ENCODE measurements at places on chromosomes 4 and X.
A peak's percentile ranks its signal among the peaks of the same experiment; 100 is the strongest.

GRCh38 chr4:174752026-174752425 is 77.0 kb downstream of the GLRA3 start:
- DNase-seq, result no peak

DNA sequence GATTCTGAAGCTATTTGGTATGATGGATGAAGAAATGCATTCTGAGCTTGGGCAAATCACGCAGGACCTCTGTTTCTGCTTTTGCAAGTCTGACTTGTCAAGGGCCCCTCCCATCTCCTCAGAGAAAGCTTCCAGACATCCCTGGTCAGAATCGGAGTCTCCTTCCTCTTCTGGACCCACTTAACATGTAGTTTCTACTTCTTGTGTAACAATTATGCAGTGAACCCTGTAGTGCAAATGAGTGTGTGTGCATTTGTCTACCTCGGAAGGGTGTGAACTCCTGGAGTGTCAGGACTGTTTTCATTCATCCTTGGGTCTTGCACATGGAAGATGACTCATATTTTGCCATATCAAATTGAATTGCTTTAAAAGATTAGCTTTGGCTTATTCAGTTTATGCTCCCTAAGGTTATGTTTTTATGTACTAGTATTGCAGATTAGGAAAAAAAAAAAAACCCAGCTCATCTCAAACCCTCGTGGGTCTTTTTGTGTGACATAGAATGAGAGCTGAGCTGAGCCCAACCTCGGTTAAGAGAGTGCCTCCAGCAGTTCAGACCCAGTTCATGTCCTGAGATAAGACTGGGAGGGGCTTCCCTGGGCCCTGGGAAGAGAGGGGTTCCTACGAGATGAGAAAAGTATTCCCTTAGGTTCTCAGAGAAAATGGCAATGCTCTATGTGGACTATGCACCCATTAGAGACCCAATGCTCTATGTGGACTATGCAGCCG is 61.1 kb upstream of the RPL34 start:
- DNase-seq, result no peak

DNA sequence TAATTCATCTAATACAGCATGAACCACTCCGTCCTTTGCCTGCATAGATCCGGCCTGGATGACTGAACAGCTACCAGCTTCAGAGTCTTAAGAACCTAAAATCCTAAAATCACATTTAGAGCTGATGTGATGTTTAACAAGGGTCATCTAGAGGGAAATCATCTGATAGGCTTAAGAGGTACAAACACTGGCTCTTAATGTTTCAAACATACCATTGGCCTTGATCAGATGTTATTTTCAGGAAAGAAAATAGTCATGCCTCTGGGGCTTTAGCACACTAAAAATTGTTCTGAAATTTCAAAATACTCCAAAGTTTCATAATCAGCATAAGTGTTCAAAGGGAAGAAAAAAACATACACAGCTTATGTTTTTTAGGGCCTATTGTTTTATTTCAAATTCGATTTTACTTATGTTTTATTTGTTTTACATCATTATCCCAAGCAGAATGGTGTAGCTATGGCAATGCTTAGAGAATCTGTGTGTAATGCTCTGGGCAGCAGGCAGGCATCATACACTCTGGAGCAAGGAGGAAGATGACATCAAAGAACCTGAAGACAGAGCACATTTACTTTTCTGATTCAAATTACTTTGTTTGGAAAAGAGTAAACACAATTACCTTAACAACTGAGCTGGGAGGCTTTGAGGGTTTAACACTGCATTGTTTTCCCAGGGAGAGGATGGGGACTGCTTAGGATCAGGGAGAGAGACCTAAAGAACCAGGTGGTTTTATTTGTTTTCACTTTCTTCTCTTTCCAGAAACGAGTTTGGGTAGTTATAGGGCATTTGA is 25.3 kb upstream of the LEF1 start:
- peak; percentile 49 for DNase-seq

DNA sequence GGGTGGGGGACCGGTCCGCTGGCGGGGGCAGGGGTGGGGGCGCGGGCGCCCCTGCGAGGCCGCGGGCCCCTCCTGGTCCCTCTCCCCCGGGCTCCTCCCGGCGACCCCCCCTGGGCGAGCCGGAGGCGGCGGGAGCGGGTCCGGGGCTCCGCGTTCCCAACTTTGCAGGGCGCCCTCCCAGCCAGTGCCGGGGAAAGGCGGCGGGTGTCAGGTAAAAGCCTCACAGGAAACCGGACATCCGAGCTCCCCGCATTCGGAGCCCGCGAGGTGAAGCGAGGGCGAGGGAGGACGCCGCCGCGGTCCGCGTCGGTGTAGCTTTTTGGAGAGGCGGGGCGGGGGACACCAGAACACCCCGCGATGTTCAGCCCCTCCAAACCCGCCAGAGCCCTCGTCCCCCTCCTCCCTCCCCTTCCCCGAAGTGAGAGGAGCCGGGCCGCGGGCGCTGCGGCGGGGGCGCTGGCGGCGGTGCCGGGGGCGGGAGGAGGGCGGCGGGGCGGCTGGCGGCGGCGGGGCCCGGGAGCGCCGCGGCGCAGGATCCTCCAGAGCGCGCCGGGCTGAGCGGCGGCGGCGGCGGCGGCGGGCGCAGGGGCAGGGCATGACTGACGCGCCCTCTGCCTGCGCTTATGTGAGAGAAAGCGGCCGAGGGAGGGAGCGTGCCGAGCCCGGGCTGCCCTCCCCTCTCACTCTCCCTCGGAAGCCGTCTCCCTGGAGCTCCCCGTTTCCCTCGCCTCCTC is at the start of gene VEGFC:
TSS of gene VEGFC (minus strand) at position 597 of the 734 bp plus-strand sequence. CDS start 611 bp downstream, outside the sequence.
- peak; percentile 10 for DNase-seq

DNA sequence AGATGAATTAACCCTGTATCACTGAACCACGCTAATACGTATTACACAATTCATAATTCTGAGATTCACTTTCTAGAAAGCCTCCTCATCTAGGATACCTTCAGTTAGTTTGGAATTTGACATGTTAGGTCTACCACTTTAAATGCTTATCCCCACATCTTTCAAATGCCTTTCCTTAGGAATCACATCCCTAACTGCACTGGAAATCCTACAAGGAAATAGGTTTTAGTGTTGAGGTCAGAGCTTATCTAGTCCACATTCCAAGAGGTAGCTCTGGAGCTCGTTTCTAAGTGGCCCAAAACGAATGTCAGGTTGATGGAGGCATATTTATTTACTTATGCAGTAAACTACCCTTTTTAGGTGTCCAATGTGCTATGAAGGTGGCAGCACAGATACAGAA is 18.0 kb downstream of the PDHA1 start:
- DNase-seq, result no peak

GRCh38 chr4:184697956-184698355 is 35.9 kb downstream of the CENPU start:
- DNase-seq, result no peak

GRCh38 chrX:110145854-110146253 is 142.9 kb downstream of the TMEM164 start:
- peak; percentile 6 for DNase-seq

GRCh38 chr4:153246446-153247115 is 42.3 kb downstream of the TRIM2 start:
- no peak for DNase-seq

DNA sequence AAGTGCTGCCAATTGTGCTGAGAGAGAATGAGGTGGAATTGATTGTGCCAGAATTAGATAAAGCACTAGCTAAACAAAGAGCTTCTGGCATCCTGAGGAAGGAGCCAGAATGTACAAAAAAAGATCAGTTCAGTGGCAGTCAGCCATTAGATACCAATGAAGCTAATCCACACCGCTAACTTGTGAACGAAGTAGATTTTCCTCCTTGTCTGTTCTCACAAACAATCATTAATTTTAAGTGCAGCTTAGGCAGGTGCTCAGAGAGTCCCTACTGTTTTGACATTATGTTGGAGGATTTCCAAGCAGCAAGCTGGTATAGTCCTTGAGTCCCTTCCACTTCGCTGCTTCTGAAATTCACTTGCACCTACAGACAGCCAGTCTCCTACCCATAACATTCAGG is 617.4 kb downstream of the CENPC start:
- peak; percentile 97 for DNase-seq

- DNase-seq, result no peak
Observed at GRCh38 chrX:149949743-149950436, 11.6 kb upstream of the EOLA2 start.

- DNase-seq, result no peak
Observed at GRCh38 chr4:78528327-78528726, 23.2 kb upstream of the ANXA3 start.

- no peak for DNase-seq
Observed at GRCh38 chrX:41144873-41145272, 59.6 kb downstream of the USP9X start.

DNA sequence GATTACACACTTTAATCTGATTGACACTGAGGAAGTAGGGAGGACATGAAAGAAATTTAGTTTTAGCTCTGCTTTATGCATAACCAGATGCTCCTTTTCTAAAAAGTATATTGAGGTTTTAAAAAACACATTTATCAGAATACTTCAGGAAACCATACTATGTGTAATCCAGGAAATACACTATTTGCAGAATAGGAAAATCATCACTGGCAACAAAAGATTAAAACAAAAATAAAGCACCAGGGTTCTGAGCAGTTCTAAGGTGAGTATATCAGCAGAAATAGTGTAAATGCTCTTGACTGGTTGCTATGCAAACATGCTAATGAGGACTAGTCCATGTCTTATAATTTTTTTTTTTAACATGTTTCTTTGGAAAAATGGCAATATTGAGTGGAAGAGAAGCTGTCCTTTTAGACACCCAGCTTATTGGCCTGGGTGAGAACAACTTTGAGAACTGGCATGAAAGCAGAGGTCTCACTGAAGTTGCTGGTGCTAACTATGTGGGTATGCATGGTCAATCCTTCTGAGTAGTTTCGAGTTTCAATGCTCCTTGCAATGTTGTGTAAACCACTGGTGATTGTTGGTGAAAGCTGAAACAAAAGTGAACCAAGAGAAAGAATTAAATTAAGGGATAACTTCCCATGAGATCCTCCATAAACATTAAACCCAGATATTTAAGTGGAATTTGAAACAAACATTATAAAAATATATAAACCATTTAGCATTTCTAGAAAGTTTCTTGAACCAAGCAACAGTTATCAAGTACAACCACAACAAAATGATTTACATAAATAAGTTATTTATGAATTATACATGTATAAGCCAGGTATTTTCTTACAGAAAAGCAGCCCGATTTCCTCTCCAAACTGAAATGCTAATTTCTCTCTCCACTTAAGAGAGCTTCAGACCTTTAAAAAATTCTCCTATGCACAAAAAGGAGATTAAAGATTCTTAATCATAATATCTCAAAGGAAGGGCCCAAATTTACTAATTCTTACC is 20.4 kb upstream of the SCD5 start:
- DNase-seq, result no peak

DNA sequence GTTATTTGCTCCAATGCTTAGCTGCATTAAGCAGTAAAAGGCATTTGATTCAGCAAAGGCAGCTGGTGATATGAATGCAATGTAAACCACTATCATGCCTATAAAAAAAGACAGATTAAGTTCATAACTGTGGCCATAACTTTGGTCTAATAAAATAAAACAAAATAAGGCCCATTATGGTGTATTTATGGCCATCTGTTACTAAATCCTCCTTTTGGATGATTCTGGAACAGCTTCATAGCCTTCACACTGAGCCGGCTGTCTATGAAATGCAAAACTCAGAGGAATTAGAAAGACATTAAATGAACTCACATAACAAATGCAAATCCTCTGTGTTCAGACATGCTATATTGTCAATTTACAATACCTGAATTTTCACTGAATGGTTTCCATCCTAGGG is 223.7 kb upstream of the FAT4 start:
- DNase-seq, result no peak

DNA sequence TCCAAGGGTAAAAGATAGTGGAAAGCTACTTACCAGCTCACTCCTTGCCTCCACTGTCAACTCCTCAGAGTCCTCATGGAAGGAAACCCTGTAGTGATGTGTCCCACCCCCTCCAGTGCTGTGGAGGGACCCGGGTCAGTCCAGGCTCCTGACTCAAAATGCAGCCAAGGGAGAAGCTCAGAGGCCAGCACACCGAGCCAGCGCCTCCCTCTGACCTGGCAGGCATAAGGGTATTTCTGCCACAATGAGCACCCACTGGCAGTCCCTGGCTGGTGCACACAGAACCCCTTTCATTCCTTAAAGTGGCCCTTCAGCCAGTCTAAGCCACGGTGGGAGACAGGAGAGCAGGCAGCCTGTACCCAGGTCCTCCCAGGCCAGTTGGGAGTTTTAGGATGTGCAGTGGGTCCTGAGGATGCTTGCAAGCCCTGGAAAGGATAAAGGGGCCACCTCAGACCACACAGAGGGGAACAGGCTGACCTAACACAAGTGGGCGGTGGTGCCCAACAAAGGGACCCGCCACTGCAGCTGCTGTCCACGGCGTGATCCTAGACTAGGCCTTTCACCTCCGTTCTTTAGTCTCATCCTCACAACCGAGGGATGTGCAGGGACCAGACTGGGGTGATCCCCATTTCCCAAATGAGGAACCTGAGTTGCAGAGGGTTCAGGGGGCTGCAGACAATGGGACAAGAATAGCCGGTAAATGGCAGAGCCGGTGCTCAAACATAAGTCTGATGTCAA is 5.7 kb downstream of the JAKMIP1 start:
- no peak for DNase-seq

GRCh38 chr4:1305781-1306455 is 16.2 kb downstream of the MAEA start:
- no peak for DNase-seq

- DNase-seq, result no peak
Observed at GRCh38 chr4:100582146-100582545, 64.3 kb upstream of the EMCN start.

- DNase-seq, result no peak
Observed at GRCh38 chr4:142129931-142130330, 493.5 kb downstream of the IL15 start.

DNA sequence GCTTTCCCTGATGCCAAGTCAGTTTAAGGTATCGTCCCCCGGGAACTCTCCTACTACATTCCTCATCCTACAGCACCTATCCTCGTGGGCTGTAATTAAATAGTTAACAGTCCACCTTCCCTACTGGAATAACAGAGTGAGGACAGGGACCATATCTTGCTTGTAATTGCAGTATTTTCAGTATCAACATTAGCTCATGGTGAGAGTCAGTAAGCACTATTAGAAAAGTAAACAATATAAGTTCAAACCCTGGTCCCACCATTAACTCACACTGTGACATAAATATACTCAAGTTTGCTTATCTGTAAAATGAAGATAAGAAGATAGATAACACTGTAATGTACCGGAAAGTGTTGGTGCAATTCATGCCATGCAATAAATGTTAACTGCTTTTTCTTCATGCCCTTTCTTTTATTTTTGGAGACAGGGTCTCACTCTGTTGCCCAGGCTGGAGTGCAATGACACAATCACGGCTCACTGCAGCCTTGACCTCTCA is 61.3 kb downstream of the SH3RF1 start:
- DNase-seq, result no peak

DNA sequence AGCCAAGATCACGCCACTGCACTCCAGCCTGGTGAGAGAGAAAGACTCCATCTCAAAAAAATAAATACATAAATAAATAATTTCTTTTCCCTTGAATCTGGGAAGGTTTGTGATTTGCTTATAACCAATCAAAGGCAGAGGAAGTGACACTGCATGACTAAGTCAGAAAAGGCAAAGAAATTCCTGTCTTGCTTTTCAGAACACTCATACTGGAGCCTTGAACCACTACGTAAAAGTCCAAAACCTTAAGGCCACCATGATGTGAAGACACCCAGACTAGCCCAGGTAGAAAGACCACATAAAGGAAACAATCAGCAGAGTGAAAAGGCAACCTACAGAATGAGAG is 36.6 kb downstream of the TMEM156 start:
- DNase-seq, result no peak

Measured in NCI-H1105 treated with DMSO at 0.1 percent for 48 hours (cell line).